T-helper 22 cell (primary cell): ENCODE measurements at places on chromosomes 4 and X.
A peak's percentile ranks its signal among the peaks of the same experiment; 100 is the strongest.

GRCh38 chrX:131802836-131803626, 220.1 kb upstream of the STK26 start:
- DNase-seq: peak; percentile 63

- no peak for DNase-seq
Measured at GRCh38 chr4:52950226-52950625, 88.1 kb downstream of the RASL11B start.

DNA sequence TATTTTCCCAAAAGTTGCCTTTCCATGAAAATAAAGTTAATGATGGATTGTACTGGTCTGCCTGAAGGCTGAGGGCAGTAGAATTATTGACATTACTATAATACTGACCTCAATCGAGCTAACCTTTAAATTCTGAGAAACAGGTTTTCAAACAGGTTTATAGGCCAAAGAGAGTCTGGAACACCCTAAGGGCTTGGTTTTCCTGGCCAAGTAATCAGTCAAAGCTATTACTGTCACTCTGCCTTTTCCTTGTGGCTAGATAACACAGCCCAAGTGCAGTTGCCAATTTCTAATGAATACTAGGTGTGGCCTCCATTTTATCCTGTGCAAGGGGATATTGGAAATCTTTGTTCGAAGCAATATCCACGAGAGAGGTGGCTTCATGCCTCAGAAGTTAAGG, 75.2 kb downstream of the INTS12 start:
- no peak for DNase-seq

GRCh38 chr4:73687421-73687820, 52.9 kb upstream of the CXCL8 start:
- DNase-seq: no peak

GRCh38 chr4:38056011-38056685, 96.0 kb downstream of the PTTG2 start:
- no peak for DNase-seq

DNA sequence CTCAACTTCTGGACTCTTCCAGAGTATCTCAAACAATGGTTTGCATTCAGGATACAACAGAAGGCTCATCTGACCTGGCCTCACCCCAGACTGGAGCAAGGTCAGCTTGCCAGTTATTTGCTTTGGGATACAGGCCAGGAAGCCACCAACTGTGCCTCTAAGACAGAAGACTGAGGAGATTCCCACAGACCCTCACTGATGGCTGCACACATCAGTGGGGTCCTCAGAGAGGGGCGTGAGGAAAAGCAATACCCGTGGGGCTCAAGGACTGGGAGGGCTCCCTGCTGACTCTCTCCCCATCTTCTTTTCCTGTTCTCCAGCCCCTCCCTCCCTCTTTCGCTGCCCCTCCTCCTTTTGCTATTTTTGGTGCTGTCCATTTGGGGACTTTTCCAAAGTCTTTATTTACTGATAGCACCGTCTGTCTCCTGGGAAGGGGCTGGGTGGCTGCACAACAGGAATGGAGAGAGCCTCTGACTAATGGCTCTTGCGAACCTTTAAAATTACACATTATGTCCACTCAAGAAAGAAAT, 23.2 kb downstream of the RELL1 start:
- no peak for DNase-seq

GRCh38 chr4:131430302-131430701, 1718.8 kb upstream of the PCDH10 start:
- DNase-seq: no peak

GRCh38 chr4:102466298-102466697, 34.9 kb upstream of the NFKB1 start:
- no peak for DNase-seq

DNA sequence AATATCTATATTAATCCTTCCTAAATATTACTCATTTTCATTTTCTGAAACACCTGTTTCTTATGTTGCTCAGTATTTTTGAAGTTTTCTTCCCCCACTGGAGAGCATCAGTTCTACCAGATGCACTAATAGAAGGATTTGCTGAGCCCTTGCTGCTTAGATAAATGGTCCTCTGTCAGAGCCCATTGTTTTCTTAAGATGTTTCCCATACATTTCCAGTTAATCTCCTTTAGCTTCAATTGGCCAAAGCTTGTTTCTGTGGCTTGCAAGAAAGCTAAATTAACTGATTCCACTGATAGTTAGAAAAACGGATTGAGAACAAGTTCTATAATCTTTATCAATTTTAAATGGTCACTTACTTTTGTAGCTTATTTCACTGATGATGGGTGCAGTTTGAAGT, 1425.5 kb downstream of the PCDH18 start:
- no peak for DNase-seq

DNA sequence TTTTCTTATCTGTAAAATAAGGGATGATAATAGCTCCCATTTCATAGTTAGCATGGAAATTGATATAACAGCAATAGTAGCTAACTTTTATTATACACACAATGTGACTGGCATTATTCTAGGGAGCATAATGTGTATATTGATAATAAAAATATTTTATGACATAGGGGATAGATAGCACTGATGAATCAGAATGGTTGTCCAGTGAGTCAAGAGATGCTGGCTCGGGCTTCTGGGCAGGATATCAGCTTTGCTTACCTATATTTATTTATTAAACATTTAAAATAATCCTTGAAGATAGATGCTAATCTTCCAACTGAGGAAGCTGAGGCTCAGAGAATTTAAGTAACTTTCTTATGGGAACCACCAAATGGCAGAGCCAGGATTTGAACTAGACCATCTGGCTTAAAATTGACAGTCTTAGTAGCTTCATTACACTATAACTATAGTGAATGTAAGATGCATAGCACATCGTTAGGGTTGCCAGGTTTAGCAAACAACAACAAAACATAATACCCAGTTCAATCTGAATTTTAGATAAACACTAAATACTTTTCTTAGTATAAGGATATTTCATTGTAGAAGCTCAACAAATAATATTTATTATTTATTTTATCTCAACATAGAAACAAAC, 2.7 kb downstream of the AFP start:
- no peak for DNase-seq

- no peak for DNase-seq
Measured at GRCh38 chrX:129577473-129577872, 37.4 kb downstream of the OCRL start.

GRCh38 chr4:127410644-127411043, 222.1 kb upstream of the INTU start:
- DNase-seq: no peak

- no peak for DNase-seq
Measured at GRCh38 chr4:174523025-174523693, 871 bp upstream of the HPGD start.

DNA sequence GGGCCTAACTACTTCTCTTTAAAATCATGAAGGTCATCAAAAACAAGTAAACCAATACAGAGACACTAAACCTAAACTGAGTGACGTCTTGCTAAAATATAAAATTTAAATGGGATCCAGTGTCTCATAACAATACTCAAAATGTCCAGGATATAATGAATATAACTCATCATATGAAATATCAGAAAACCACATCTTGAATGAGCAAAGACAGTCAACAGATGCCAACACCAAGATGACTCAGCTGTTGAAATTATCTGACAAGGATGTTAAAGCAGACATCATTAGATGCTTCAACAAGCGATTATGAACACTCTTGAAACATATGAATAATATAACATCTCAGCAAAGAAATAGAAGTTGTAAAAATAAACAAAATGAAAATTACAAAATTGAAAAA, 8.3 kb downstream of the NAP1L2 start:
- DNase-seq: no peak

DNA sequence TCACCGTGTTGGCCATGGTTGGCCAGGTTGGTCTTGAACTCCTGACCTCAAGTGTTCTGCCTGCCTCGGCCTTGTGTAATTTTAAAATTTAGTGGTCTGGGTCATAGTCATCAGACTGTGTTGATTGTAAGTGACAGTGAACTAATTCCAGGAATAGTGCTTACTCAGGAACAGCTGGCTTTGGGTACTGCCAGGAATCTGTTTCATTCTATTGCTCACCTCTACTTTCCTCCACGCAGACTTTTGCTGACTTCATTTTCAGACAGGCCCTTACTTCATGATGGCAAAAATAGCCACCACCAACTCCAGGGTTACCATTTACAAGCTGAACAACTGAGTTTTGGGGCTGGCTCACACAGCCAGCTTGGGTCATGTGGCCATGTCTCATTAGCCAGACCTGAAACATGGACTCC, 54.6 kb downstream of the FNIP2 start:
- DNase-seq: no peak

DNA sequence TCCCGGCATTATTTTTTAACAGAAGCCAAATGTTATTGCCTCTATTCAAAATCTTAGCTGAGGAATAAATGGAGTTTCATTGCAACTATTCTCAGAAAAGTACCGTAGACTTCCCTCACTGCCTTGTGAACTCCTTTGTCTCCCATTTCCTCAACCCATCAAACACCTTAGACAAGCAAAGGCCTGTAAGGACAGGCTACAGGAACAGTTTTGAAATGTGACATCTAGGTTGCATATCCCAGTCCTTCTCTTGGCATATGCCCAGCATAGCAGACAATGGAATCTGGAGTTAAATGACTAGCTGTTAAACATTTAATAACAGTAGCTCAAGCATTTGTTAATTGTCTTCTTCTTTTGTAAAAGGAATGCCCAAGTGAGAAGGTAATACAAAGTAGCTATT, 1371.7 kb downstream of the STIM2 start:
- no peak for DNase-seq

- no peak for DNase-seq
Measured at GRCh38 chr4:95728145-95728544, 111.7 kb upstream of the PDHA2 start.

DNA sequence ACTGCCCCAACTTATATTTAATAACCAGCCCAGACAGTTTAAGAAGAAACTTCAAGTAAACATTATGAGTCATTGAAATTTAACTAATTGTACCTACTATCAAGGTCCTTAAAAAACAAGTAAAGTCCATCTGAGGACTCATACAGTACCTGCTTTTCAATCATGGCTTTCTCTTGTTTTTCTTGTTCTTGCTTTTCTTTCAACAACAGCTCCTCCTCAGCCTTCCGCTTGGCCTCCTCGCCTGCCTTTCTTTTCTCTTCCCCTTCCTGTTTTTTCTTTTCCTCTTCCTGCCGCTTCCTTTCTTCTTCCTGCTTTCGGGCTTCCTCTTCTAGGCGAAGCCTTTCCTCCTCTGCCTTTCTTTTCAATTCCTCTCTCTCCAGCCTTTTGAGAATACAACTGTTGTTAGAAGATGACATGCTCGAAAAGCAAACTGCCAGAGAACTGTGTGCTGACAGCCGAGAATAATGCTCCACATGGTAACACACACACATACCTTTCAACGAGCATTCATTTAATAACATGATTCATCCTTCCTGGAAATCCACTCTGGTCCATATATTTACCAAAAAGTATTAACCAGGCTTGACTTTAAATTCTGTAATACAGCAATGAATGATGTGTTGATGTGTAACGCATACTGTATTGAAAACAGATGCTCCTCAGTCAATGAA, 25.2 kb upstream of the BCLAF3 start:
- no peak for DNase-seq

DNA sequence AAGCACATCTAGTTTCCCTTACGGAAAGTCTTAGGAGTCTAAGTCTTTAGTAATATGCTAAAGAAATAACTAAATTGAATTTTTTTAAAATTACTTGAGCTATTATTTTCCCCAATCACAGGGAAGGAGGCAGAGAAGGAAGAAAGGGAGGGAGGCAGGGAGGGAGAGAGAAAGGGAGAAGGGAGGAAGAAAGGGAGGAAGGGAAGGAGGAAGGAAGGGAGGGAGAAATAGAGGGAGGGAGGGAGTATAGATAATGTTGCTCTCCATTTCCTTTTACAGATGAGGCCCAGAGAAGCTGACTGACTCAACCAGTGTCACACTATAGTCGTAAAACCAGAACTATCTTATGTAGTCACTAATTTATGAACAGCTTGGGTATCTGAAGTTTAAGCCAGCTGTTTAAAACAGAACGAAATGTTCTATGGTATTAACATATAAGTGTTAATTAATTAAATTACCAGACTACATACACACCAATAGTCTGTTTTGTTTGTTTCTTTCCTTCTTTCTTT, 14.6 kb downstream of the SH3RF1 start:
- DNase-seq: no peak

GRCh38 chrX:132442691-132443090, 46.1 kb downstream of the MBNL3 start:
- no peak for DNase-seq

DNA sequence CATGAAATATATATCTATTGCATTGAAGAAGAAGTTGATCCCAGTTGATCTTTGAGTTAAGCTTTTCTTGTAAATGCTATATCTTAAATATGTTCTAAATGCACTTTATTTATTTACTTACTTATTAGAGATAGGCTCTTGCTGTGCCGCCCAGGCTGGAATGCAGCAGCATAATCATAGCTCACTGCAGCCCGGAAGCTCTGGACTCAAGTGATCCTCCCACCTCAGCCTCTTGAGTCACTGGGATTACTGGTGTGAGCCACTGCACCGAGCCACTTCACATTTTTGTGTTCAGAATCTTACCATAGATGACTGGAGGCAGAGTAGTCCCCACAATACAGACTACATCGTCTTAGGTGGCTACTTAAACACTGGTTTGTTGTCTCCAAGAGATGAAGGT, 324.3 kb upstream of the SLIT2 start:
- DNase-seq: no peak

DNA sequence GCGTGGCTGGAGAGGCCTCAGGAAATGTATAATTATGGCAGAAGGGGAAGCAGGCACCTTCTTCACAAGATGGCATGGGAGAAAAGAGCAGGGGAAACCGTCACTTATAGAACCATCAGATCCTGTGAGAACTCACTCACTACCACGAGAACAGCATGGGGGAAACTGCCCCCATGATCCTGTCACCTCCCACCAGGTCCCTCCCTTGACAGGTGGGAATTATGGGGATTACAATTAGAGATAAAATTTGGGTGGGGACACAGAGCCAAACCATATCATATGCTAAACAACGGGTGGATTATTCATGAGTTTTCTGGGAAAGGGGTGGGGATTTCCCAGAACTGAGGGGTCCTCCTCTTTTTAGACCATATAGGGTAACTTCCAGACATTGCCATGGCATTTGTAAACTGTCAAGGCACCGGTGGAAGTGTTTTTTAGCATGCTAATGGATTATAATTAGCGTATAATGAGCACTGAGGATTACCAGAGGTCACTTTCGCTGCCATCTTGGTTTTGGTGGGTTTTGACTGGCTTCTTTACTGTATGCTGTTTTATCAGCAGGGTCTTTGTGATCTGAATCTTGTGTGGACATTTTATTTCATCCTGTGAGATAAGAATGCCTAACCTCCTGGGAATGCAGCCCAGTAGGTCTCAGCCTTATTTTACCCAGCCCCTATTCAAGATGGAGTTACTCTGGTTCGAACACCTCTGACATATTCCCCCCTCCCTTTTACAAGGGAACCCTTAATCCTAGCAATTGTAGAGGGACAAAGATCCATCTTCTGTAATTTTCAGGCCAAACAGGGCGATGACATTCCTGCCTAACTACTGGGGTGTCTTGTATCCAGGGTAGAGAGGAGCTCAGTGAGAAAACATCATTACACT, 27.6 kb upstream of the ZNF81 start:
- DNase-seq: no peak

- DNase-seq: no peak
Measured at GRCh38 chr4:8410066-8410625, 30.4 kb downstream of the ACOX3 start.
